LNCaP clone FGC (cell line): ENCODE measurements at places on chromosomes 3 and 15.

DNA sequence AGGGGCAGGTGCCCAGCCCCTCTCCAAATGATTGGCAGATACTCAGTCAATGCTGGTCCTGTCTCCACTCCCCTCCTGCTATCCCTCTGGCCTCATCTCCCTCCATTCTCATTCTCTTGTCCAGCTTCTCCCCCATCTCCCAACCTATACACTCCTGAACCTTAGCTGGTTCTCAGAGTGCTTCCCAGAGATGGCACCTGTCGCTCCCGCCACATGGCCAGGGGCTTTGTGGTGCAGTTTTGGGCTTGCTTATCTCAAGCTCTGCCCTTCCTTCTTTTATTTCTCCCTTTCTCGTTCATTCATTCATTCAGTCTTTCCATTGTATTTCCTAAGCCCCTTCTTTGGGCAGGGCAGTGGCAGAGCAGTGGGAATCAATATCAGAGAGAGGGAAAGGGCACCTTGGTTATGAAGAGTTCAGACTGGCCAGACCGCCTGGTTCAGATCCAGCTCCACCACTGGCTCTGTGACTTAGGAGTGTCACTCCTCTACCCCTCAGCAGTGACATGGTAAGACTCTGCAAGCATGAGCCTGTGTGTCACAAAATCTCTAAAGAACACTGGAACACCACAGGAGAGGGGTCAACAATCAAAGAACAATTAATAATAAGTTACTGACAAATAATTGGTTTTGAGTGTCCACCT is 20.2 kb upstream of the CXCR6 start:
- DNase-seq, result no peak

GRCh38 chr3:58117561-58118181 is 93.1 kb downstream of the DNASE1L3 start:
- peak; percentile 79 for DNase-seq

GRCh38 chr15:42139596-42139995 is 16.8 kb downstream of the PLA2G4F start:
- DNase-seq, result no peak

- DNase-seq, result no peak
Observed at GRCh38 chr3:42191443-42191747, 74.6 kb downstream of the CCK start.

- peak; percentile 14 for DNase-seq
Observed at GRCh38 chr3:160921020-160921635, 165.1 kb downstream of the PPM1L start.

- peak; percentile 86 for DNase-seq
Observed at GRCh38 chr15:48682942-48683651, 37.6 kb upstream of the FBN1 start.
